Dorsolateral prefrontal cortex (tissue), 122 donors: ENCODE measurements at places on chromosomes 16 and 17. TPM values are rescaled to one million over a fixed set of nuclear protein-coding genes. Genes with fewer than 3 reads are reported as not detected.

INPP5K gene
- total RNA-seq = 47.2 TPM

GRCh38 chr16:29806099-29806579, at the start of gene MAZ:
Gene MAZ (plus strand): TSS chr16:29806529. CDS start chr16:29806702, 173 bp downstream.
- DNase-seq = no peak

DNA sequence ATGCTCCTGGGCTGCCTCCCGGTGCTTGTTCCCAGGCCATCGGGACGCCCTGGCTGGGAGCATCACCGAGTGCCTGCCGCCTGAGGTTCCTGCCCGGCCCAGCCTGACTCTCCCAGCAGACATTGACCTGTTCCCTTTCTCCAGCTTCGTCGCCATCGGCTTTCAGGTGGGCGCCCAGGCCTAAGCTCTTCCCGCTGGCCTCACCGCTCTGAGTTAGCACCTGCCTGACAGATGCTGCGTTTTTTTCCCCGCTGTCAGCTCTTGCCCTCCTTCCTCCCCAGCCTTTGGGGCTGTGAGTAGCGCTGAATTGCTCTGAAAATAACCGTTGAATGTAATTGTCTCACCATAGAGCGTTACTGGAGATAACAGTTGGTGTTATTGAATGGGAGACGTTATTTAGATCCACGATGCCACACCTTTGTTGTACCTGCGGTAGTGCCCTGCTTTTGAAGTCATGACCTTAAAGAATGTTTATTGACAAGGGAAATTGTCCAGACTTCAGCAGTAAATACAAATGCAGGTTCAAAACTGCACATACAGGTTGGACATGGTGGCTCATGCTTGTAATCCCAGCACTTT, 21.3 kb upstream of the SMIM5 start:
- DNase-seq = no peak

OTOP2 gene
- not detected for total RNA-seq

DNA sequence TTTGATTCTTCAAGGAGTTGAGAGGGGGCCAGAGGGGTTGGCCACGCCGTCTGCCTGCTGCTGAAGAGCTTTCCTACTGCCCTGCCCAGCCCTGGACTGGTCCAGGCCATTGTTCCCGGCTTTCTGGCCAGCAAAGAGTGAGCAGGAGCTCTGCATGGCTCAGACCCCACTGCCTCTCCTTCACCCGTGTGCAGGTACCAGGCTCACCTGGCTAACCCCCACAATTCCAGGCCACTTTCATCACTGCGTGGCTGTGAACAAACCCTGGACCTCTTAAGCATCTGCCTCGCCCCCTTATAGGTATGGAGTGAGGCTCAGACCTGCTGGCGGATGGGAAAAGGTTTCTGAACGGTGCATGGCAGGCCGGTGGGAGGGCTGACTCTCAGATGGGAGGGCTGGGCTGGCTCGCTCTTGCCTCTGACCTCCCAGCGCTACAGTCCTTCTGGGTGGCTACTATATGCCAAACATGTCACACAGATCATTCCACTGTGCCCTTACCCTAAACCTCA, 8.9 kb downstream of the ZNF319 start:
- no peak for DNase-seq

DNA sequence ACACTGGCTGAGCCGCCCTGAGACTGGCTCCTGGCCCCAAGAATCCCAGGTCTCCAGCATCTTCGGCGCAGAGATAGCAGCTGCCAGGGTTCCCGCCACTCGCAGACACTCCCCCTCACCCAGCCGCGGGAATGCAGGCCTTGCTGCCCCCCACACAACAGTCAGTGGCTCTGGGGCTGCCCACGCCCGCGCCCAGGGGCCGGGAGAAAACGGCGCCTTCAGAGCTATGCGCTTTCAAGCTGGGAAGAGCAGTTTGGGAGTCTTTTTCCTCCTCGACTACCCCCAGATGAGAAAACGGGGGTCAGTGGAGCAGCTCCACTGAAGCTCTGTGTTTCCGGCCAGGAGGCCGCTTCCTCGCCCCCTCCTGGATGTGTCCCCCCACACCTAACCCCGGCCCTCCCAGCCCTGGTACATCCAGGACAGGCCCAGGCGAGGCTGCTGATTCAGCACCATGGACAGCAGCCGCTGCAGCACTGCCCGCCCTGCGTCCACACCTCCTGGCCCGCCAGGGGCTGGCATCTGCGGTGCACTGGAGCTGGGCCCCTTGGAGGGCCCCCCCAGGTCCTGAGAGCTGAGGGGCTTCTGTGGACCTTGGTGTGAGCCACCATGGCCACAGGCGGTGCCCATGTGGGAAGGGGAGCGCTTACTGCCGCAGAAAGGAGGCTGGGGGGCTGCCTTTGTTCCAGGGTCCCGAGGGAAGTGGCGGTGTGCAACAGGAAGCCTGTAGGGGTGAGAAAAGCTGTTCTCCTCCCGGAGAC, 35.7 kb downstream of the CACNA1H start:
- DNase-seq = no peak

DNA sequence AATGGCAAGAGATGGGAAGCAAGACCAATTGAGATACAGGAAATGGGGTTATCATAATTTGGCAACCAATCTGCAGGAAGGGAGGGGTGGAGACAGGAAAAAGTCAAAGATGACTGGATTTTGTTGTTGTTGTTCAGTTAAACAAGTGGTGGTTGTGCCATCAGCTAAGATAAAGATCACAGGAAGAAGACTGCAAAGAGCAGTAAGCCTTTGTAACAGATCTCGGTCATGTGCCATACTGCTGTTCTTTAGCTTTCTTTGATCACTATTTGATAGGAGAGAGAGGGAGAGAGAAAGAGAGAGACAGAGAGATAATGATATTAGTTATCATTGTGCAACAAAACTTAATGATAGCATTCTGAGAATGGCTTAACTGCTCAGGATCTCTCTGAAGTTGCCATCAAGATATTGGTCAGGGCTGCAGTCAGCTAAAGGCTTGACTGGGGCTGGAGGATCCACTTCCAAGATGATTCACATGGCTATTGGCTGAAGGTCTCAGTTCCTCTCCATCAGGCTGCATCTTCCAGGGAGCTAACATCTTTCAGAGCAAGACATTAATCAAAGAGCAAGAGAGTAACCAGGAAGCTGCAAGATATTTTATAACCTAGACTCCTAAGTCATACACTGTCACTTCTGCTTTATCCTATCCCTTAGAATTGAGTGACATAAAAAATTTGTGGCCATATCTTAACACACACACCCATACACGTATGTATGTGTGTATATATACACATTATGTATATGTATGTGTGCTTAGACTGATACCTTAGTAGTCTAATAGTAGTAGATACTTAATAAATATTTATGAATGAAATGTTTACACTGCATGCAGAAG, 405.0 kb downstream of the SHISA9 start:
- DNase-seq = no peak

- DNase-seq = no peak
Measured at GRCh38 chr16:69703638-69704037, 22.7 kb downstream of the NQO1 start.

ETV4 gene
- total RNA-seq = 1.2 TPM

FNDC8 gene
- total RNA-seq = not detected

KRTAP9-3 gene
- not detected for total RNA-seq

DNA sequence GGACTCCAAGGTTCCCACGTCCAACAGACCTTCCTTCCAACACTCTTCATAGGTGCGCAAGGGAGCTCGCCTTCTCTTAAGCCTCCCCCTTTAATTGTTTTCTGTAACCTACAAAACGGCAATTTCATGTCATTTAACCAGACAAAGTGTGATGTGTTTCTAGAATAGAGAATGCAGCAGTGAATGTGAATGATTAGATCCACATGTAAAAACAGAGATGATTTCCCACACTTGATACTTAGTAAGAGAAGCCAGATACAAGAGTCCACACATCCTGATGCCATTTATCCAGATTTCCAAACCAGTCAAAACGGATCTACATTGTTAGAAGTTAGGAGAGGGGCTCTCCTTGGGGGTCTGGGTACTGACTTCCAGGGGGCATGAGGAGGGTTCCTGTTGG, 89.3 kb downstream of the IRF8 start:
- DNase-seq = no peak

DNA sequence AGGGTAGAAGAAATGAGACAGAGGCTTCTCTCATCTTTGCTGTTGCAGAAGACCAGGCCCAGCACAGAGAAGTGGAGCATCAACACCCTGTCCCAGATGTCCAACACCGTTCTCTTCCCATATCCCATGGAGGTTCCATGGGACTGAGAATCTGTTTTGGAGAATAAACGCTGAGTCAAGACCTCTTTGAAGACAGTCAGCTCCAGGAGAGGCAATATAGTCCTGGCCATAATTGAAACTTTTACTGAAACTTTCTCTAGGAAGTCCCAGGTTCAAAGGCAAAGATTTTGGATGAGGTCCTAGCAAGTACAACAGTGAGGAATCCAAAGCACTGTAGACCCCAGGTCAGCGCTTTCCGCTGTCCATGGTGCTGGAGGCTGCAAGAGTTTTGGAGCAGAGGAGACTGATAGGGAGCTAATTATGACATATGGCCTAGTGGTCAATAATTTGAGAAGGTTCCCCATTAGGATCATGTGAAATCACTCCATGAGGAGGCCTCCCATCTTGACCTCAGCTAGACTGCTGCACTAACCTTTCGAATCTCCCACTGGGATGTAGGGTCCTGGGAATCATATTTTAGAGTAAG, 36.0 kb downstream of the OSBPL7 start:
- DNase-seq = no peak

GRCh38 chr16:49342336-49343265, 31.0 kb upstream of the C16orf78 start:
- DNase-seq = no peak

CIITA gene
- total RNA-seq = 4.9 TPM

SLC6A4 gene
- total RNA-seq = not detected

DNA sequence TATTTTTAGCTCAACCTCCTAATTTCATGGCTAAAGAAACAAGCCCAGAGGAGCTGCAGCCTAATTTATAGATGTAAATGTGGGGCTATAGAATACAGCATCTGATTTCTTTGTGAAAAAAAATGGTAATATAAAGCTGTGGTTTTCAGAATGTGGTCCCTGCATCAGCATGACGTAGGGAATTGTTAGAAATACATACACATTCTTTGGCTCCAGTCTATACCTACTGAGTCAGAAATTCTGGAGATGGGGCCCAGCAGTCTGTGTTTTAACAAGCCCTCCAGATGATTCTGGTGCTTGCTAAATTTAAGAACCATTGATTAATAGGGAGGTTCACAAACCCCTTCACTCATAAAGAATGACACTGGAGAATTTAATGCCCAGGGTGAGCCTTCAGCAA, 18.1 kb upstream of the MYH8 start:
- DNase-seq = no peak

DNA sequence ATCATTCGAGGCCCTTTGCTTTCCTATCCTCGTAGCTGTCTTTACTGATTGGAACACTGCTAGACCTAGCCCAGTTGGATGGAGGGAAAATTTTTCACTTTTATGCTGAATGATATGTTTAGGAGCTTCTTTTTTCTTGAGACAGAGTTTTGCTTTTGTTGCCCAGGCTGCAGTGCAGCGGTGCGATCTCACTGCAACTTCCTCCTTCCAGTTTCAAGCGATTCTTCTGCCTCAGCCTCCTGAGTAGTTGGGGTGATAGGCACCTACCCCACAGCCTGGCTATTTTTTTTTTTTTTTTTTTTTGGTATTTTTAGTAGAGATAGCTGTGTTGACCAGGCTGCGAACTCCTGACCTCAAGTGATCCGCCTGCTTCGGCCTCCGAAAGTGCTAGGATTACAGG, 17.3 kb upstream of the PSMC5 start:
- DNase-seq = no peak

- DNase-seq = no peak
Measured at GRCh38 chr16:24800586-24800985, 45.2 kb upstream of the SLC5A11 start.

- no peak for DNase-seq
Measured at GRCh38 chr17:51957786-51958185, 200.7 kb downstream of the CA10 start.

TMIGD1 gene
- not detected for total RNA-seq

TP53TG3 gene
- total RNA-seq = 0.99 TPM

- no peak for DNase-seq
Measured at GRCh38 chr16:3444032-3444388, 530 bp downstream of the NAA60 start.

DNA sequence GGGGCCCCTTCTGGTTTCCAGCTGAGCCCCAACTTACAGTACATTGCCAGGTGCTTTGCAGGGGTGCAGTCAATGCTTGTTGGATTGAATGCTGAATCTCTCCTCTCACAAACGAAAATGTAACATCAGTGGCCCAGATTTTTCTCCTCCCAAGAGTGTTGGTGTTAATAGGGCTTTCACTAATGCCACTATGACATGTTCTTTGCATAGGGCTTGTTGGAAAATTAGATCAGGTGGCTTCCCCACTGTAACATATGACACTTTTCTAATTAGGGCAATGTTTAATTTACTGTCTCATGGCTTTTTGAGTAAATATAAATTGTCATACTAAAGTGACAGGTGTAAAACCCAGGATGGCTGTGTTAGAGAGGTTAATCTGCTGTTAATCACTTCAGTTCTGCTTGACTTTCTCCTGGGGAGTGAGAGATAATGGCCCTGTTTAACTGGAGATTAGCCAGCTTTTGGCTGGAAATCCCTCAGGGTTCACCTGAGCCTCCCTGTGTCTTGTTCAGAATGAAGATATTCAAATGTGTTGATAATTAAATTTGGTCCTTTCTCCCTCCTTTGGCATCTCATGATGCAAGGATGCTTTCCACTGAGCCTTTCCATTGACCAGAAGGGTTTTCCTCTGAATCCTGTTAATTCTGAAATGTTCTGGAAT, 502.3 kb downstream of the RBFOX1 start:
- DNase-seq = no peak

DNA sequence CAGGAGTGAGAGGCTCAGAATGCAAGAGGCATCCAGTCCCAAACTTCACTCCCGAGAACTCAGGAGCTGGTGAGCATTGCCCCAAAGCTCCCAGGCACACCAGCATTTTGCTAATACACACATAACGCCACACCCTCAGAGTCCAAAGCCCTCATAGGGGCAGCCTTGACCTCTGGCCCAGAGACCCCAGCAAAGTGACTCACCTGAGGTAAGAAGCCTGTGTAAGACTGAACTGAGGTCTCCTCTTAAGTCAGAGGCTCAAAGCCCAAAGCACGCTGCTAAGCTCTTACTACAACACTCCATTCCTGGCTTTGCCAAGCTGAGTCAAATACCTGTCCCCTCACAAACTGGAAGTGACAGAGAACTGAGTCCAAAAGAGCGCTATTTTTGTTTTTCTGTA, 16.4 kb downstream of the ST3GAL2 start:
- no peak for DNase-seq

SSTR5 gene
- total RNA-seq = not detected

LLGL2 gene
- 7.4 TPM for total RNA-seq

DNA sequence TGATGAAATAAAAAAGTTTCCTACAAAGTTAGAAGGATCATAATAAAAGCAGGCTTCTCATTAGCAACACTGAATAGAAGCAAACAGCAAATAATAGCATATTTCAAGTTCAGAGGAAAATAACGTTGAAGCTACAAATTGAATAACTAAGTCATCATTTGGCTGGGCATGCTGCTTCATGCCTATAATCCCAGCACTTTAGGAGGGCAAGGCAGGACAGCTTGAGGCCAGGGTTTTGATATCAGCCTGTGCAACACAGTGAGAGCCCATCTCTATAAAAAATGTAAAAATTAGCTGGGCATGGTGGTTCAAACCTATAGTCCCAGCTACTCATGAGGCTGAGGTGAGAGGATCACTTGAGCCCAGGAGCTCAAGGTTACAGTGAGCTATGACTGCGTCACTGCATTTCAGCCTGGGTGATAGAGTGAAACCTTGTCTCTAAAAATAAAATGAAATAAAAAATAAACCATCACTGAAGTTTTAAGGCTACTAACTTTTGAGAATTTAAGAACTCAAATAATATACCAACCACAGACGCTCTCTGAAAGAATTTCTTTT, 25.5 kb downstream of the NCOR1 start:
- DNase-seq = no peak

TMEM92 gene
- not detected for total RNA-seq
